ENCODE measurements at places on chromosomes 13 and 19.

DNA sequence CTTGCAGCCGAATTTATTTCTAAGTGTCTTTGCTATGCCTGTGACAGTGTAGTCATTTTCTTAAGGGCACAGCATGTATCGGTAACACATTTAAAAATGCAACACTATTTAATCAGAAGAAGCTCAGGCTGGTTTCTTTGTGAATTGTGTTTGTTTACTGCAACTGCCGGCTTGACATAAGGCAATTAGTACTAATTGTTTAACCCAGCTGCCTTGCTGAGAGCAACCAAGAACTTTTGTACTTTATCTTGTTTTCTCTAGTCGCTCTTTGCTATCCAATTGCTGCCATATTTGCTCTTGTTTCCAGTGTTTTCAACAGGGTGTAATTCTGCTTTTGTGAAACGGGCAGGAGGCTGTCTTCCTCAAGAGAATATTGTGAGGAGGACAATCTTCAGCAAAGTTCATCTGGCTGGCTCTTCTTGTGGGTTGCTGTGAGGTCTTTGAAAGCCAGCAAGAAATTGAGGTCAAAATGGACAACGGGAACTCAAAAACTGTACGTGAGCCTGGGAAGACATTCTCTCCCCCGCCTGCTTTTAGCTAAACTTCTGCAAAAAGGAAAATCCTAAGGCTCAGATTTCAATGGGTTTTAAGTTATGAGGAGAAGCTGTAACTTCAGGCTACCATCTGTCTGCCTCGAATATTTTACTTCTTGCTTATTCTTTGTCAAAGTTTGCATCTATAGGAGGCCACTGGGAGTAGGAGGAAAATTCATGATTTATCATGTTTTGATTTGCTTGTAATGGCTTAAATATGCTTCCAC is 75.8 kb upstream of the TSHZ3 start:
- no peak for DNase-seq

- no peak for DNase-seq
Measured at GRCh38 chr13:95536632-95537241, 15.8 kb upstream of the CLDN10 start.

DNA sequence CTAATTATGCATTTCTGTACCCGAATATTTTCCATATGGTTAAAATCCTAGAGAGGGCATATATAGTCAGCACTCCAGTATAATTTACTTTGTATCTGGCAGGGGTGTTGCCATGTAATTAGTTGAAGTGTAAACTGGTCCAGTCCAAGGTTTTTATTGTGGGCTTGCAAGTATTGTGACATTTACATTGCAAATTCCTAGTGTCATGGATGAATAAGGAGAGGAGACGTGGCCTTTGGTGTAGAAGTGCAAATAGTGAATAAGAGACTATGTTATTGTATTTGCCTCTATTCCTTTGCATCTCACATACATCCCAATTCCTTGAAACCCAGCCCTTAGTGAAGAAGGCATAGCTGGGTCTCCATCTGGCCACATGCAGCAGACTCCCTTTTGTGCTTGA is 330.6 kb downstream of the ATP8A2 start:
- no peak for DNase-seq

DNA sequence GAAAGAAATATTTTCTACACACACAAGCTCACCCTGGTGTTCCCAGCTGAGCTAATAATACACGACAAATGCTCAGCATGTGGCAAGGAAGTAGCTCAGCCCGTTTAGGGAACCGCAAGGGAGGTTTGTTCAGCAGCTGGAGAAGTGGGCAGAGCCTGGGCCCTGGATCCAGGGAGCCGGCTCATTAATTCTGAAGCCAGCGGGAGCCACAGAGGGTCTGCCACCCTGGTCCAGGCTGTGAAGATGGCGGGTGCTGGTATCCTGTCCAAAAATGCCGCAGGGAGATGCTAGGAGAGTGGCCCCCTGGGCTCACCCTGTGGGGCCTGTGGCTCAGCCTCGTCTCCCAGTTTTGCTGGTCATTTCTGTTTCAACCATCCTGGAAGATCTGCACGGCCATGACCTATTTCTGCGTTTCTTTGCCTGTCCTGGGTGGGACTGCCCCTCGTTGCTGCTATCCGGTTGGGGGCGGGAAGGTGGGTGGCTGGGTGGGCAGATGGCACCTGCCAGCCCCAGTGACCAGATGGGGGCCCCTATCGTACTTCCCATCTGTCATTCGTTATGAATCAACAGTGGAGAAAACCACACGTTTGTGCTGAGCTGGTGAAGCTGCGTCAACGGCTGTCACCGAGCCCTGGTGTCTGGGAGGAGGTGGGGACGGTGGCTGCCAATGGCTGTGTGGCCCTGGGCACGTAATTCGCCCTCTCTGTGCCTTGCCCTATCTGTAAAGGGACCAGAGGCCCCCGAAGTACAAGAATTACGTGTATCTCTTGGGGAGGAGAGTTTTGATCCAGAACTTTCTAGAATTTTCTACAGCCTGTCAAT is 2.7 kb upstream of the GNA15 start:
- DNase-seq = no peak

DNA sequence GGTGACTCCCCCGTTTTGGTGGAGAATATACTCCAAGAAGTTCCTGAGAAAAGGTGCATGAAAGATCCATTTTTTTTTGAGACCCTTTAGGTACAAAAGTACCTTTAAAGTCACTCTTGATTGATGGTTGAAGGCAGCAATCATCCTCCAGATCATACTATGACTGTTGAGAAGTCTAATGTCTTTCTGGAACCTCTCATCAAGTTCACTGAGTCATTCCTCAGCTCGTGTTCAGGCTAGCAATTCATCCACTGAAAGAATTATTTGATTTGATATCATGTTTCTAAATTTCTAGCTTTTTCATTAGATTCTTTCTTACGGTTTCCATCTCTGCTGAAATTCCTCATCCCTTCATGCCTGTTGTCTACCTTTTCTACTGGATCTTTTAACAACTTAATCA is 65.1 kb upstream of the GJB6 start:
- no peak for DNase-seq

DNA sequence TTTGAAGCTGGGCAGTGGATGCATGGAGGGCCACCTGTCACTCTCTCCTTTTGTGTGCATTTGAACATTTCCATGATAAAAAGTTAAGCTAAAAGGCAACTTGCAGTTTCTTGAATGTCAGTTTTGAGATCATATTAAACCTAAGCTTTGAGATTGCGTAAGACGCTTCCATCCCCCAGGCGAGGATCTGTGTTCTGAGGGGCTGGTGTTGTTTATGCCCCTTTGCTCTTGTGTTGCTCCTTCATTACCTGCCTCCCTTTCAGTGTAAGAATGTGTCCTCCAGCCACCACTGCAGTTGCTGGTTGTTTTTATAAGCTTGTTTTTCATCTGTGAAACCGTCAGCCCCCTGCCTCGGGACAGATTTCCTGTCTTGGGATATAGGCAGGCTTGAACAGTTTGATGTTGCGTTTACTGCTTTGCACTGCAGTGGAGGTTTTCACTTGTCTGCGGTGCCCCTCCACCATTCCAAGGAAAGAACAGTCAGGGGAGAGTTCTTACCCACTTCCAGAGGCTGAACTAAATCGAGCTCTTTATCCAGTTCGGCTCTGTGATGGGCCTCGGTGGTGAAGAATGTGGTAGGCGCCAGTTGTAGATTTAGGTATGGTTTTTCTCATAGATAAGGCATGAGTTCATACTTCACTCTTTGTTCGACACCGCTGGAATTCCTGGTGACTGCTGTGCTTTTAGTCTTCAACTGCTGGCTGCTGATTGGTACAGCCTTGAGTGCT is 96.8 kb downstream of the ARHGEF7 start:
- DNase-seq = no peak

DNA sequence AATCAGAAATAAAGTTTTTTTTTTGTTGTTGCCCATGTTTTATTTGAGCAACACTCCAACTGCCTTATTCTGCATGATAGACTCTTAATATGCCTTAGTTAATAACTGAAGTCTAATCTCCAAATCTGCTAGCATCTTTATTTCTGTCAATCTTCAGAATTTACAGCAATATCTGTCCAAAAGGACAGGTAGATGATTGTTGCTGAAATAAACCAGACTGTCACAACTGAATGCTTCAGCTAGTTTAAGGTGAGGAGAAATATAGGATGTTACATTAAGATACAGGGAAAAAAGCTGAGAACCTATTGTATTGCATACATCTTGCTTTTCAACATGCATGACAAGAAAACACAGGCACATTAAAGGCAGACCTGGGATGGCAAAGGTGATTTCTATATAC is 204.3 kb downstream of the SLITRK1 start:
- DNase-seq = no peak

DNA sequence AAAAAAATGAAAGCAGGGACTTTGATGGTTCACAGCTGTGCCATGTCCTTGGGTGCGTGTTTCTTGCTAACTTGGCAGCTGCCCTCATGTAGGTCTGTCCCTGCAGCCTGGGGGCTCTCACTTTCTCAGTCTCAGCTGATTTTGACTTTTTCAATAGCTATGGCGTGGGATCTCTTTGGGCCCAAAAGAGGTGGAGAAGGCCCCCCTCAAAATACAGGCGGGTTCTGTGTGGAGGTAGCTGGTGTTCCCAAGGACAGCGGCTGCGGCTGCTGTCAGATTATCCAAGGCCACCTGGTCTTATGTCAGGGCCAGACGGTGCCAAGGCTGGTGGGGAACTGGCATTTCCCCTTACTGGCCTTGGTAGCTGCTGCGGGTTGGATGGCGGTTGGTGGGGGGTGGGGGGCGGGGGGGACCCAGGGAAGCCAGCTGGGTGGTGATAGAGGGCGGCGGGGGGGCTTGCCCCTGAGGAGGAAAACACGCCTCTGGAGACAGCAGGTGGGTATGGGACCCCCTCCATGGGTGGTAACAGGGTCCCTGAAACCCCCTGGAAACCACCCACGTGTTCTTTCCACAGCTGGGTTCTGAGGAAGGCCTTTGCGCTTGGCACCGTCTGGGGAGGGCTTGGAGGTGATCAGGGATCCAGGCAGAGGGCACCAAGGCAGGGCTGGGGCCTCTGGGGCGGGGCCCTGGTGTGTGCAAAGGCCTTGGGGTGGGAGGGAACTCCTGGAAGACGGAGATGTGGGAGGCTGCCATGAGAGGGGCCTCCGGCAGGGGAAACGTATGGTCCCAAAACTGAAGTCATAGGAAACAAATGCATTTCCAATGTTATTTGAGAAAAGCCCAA is 4.1 kb downstream of the TIMM13 start:
- DNase-seq = no peak

GRCh38 chr13:27211771-27212364 is 39.5 kb upstream of the RPL21 start:
- peak; percentile 31 for DNase-seq

DNA sequence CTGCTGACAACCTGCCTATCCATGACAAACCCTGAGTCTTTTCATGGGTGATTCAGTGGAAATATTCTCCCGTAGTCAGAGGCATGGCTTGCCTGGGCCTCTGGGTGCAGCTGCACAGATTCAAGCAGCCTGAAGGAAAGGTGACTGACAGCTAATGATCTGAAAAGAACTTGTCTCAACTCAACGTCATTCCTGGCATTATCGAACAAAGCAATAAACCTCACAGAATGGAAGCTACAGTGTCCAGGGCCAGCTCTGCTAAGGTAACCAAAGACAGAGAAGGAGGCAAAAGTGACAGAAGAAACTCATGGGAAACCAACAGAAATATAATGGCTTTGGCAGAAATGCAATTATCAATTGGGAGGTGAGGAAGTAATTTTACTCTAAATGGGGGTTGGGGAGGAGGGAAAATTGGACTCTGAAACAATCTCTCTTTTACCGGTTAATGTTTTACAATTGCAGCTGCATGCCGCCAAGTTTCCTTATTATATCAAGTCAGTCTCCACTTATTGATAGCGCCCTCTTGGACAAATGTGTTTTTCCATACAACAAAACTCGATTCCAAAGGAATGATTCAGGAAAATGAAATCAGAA is 12.9 kb downstream of the STARD13 start:
- DNase-seq = no peak

GRCh38 chr19:49937750-49938381 is 8.6 kb upstream of the NUP62 start:
- no peak for DNase-seq

GRCh38 chr19:4432918-4433506 is 24.6 kb downstream of the UBXN6 start:
- no peak for DNase-seq

- DNase-seq = no peak
Measured at GRCh38 chr13:109196948-109197347, 567.5 kb downstream of the MYO16 start.
